ENCODE measurements at places on chromosomes 7 and 10.

- no peak for DNase-seq
Observed at GRCh38 chr10:5651388-5651764, 15.0 kb downstream of the ASB13 start.

- DNase-seq = no peak
Observed at GRCh38 chr10:111102359-111102837, 25.6 kb downstream of the ADRA2A start.

GRCh38 chr7:69864822-69865221 lies 266.5 kb downstream of the AUTS2 start:
- DNase-seq = no peak

DNA sequence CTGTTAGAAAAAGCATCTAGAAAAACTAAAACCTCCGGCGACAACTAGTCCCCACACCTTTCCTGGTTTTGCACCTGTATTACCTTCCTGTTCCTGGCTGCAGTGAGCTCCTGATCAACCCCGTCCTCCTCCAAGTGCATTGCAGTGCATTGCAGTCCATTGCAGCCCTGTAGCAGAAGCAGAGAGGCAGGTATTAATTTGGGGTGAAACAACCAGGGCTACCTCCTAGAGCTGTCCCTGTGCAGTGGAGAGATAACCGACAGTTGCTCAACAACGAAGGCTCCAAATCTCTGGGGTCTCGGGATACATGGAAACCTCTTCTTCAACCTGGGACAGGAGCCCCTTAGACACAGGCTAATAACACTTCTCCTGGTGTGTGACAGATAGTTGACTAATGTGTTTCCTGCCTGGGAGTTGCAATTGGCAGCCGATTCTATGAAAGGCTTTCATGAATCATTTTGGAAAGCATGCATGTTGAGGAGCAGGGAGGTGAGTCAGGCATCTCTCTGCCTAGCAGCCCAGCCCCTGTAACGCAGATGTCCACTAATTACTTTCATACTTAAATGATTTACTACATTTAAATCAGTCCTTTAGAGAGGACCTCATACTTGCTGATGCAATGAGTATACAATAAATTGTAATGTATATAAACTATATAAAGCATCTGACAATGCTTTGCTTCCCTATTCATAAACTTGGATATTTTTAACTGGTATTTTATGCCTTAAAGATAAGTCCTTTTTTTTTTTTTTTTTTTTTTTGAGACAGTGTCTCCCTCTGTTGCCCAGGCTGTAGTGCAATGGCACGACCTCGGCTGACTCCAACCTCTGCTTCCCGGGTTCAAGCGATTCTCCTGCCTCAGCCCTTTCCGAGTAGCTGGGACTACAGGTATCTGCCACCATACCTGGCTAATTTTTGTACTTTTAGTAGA lies 59.0 kb downstream of the PRR15 start:
- DNase-seq = peak; percentile 95

DNA sequence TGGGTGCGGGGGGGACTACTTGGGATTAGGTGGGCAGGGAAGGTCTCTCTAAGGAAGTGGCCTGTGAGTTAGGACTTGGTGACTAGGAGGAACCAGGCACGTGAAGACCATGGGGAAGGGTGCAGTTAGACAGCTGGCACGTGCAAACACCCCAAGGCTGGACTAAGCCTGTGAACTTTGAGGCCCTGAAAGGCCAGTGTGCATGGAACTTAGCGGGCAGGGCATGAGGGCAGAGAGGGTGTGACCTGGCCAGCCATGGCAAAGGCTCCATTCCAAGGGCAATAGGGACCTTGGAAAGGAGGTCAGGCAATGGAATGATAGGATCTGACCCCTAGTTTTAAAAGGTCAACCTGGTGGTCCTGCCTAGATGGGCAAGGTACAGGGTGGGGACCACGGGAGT lies 158.4 kb upstream of the PCBD1 start:
- DNase-seq = no peak

- DNase-seq = no peak
Observed at GRCh38 chr10:88608780-88609179, 22.2 kb downstream of the LIPJ start.

DNA sequence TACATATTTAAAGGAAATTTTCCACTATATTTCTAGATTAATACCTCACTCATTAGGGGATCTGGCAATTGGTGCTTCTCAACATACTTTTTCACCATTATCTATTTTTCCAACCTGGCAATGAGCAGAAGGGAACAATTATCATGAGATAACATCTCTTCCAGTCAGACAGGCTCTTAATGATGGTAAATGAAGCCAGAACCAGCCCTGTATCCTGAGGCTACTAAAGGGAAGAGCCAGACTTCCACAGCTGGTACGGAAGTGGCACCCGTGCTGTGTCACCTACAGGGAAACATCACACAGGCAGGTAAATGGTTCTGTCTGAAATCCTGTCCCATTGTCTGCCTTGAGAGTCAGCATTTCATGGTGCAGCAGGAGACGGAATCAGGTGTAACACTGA lies 75.9 kb downstream of the ELMO1 start:
- no peak for DNase-seq

GRCh38 chr7:28160551-28160991 lies 20.0 kb downstream of the JAZF1 start:
- peak; percentile 62 for DNase-seq

DNA sequence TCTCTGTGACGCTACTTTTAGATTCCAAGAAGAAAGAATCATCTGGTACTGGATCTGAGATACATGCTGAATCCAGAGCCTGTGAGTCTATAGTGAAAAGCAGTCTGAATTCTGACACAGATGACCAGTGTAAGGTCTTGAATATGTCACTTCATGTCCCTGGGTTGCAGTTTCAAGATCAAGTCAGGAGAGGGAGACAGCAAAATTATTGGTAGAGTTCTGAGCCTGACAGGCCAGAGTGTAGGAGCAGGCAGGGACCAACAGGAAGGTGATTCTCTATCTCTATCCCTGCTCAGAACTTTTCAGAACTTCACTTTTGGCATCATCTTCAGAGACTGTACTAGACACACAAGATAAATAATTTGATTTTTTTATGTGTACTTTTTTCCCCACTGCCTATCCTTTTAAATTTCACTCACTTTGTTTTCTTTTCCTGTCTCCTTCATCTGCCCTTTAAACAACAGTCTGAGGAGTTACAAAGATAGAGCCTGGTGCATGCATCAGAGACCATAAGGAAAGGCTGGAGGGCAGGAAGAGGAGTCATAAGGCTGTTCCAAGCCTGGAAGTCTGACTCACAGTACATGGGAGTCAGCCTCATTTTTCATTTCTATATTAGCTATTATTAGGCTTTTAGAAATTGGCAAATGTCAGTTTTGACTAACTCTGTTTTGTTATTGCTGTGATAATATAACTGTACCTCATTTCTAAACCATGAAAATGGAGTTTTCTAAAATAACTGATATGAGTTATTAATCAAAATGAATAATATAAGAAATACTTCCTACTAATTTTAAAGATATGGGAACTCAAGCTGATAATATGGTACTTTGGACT lies 120.2 kb upstream of the TMEM229A start:
- peak; percentile 36 for DNase-seq

DNA sequence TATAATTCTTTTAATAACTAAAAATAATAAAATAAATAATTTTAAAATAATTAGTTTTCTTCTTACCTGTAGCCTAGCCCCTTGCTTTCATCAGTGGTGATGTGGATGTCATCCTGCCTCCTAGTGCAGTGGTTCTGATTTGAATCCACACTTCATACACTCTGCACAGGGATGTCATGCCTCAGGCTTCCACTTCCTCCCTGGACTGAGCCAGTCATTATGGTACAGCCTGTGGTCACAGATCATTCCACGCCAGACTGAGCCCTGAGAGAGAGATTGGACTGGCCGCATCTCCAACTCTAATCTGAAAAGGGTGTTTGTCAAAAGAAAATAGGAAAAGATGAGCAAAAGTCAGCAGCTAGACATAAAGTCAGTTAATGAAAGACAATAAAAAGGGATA lies 436.2 kb upstream of the IGFBP3 start:
- no peak for DNase-seq

DNA sequence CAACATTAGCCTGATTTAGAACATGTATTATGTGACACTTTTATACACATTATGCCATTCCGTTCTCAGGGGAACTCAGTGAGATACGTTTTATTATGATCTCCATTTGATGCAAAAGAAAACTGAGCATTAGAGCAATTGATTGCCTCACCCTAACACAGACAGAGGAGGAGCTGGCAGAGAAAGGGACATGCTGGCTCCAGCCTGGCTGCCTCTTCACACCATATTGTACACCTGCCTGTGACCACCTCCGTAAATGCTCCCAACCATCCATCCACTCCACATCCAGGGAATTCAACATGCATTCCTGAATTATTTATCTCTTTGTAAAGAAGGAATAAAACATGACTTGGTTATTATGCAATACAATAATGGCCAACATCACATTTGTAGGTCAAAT lies 195.0 kb upstream of the STK17A start:
- DNase-seq = no peak

GRCh38 chr7:100691676-100692577 lies 2.1 kb downstream of the GIGYF1 start:
- peak; percentile 63 for DNase-seq

All from iris pigment epithelial cell (primary cell).